AG04449 (cell line): ENCODE measurements at places on chromosomes 5 and 9.

- DNase-seq: no peak
Measured at GRCh38 chr5:4124221-4124970, 528.8 kb downstream of the IRX1 start.

DNA sequence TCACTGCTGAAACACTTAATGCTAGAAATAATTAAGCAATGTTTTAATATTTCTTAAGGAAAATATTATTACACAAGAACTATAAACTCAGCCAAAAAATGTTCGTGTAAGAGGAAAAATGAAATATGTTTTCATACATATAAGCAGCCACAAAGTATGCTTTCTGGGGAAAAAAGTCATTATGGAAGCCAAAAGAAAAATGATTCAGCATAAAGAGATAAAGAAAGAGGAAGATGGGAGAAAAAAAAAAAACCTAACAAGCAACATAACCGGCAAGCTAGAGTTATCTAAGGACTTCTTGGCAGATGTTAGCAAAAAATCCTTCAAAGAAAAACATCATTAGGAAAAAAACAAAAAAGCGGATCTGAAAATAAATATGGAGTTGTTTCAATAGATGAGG lies 179.1 kb downstream of the MUSK start:
- DNase-seq: no peak

DNA sequence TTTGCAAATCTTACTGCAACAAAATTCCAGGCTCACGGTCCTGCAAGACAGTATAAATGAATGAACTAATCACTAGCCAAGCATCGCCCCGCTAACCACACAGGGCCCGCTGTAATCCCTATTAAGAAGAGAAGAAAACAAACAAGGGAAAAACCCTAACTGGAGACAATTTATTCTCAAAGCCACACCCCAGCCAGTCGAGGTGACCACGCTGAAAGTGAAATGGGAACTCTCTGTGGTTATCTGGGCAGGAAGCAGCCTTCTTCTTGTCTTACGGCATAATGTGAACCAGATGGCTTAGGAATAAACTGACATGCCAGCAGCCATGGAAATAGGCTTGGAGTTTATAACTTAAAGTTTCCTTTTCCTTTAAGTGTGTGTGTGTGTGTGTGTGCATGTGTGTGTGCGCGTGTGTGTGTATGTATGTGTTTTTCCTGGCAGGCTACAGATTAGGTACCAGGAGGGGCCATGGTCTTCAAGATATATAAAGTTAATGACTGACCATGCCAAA lies 120.2 kb downstream of the SEMA6A start:
- peak; percentile 76 for DNase-seq

GRCh38 chr9:124660341-124660801 lies 110.7 kb downstream of the NR6A1 start:
- peak; percentile 24 for DNase-seq

DNA sequence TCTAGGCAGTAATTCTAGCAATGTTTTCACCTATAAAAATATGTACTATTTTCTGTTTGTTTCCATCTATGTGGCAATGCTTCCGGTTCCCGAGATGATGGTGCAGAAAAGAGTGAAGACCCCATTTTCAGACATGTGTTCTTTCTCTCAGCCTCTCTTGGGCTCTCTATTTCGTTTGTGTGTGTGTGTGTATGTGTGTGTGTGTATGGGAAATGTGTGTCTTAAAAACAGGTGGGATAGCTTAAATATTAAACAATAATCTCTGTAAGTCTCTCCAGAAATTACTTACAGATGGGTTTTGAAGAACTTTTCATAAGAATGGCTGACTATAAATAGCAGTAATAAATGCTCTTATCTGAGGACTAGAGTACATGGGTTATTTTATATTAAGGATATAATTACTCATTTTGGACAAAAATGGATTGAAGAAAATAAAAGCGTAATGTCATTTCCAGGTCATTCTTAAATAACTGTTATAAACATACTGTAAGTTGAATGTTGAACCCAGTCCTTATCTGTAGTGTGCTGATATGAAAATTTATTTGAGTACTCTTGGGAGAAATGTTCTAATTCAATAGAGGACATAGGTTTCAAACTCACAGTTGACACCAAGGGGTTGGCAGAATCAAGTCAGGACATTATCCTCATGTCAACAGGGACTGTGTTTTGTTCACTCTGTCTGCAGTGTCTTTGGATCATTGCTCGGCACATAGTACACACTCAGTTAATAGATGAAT lies 31.1 kb downstream of the PCSK5 start:
- no peak for DNase-seq
